Omental fat pad (tissue), 4 donors: ENCODE measurements at places on chromosomes 5 and 9. TPM values are rescaled to one million over a fixed set of nuclear protein-coding genes. Genes with fewer than 3 reads are reported as not detected.

DNA sequence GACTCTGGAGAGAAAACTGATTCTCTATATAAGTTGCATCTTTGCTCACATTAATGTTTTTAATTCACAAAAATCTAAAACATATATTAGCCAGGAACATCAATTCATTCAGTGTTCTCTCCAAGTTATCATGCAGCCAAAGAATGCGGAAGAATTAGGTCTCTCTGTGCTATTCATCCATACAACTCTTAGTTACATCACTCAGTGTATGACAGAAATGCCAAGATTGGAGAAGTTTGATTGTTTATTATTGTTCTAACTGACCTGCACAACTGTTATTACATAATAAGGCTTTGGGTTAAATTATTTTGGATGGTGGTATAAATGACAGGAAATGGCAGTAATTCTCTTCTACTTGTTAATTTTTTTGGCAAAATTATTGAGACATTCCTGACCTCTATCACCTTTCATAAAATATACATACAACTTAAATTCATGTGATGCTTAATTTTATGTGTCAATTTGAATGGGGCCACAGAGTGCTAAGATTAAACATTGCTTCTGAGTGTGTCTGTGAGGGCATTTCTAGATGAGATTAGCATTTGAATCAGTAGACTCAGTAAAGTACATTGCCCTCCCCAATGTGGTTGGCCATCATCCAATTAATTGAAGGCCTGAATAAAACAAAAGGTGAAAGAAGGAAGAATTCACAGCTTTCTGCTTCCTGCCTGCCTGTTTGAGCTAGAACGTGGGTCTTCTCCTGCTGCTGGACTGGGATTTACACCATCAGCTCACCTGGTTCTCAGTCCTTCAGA lies 70.2 kb downstream of the NR2F1-AS1 start:
- no peak for DNase-seq

GRCh38 chr9:33250458-33250995 lies 10.6 kb downstream of the SPINK4 start:
- DNase-seq: no peak

Gene PIP5KL1
- total RNA-seq: 0.82 TPM

- DNase-seq: no peak
Measured at GRCh38 chr5:76808141-76808691, 10.6 kb upstream of the F2RL1 start.

DNA sequence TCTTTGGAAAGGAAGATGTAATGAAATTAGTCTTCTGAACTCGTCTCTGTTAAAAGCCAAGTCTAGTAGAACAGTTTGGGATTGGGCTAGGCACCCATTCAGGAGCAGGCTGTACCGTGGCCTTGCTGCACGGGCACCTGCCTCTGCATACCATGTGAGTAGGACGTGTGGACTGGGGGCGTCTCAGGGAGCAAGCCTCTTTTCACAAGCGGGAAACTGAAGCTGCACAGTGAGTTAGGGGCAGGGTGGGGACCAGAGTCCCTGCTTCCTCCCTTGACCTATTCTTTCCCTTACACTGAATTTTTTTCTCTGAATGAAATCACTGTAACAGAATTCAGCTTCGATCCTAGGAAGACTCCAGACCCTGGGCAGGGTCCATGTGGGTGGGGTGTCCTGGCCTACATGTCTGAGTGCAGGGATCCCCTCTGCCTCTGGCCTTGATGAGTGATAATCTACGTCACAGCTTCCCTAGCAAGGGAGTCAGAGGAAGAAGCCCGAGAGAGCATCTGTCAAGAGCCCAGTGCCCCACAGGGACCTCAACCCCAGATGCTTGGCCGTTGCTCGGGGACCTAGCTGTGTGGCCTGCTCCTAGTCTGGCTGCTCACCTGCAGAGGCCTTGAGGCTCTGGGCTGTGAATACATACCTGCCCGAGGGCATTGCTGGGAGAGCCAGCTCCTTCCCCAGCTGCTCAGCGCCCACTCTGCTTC lies 15.1 kb downstream of the PHF2 start:
- DNase-seq: no peak

- DNase-seq: no peak
Measured at GRCh38 chr9:16552252-16552651, 318.2 kb downstream of the BNC2 start.

Gene SKP2
- total RNA-seq: 19.4 TPM

Gene PCDHGB1
- total RNA-seq: 1.4 TPM

- DNase-seq: no peak
Measured at GRCh38 chr5:574906-575305, 37.2 kb upstream of the CEP72 start.

- DNase-seq: no peak
Measured at GRCh38 chr5:138714694-138715093, 38.5 kb upstream of the CTNNA1 start.

DNA sequence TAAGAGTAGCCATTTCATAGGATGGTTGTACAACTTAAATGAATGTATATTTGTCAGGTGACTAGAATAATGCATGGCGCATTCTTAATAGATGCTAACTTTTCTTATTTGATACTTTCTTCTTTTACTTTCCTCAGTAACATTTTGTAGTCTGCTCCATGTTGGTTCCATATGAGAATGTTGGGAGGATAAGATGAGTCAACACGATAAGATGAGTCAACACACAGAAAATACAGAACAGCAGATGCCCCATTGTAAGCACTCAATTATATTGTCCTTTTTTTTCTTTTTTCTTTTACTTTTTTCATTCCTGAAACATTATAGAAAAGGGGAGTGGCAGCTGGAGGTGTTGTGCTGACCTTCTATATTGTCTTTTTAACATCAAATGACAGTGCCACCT lies 92.3 kb upstream of the SPATA31C2 start:
- DNase-seq: no peak

Gene NTMT1
- 23.3 TPM for total RNA-seq

- peak; percentile 32 for DNase-seq
Measured at GRCh38 chr5:177086654-177087397, at the start of gene FGFR4. Gene FGFR4, plus strand, starts transcription at chr5:177086915. Its CDS starts 2,688 bp downstream, at chr5:177089603.

DNA sequence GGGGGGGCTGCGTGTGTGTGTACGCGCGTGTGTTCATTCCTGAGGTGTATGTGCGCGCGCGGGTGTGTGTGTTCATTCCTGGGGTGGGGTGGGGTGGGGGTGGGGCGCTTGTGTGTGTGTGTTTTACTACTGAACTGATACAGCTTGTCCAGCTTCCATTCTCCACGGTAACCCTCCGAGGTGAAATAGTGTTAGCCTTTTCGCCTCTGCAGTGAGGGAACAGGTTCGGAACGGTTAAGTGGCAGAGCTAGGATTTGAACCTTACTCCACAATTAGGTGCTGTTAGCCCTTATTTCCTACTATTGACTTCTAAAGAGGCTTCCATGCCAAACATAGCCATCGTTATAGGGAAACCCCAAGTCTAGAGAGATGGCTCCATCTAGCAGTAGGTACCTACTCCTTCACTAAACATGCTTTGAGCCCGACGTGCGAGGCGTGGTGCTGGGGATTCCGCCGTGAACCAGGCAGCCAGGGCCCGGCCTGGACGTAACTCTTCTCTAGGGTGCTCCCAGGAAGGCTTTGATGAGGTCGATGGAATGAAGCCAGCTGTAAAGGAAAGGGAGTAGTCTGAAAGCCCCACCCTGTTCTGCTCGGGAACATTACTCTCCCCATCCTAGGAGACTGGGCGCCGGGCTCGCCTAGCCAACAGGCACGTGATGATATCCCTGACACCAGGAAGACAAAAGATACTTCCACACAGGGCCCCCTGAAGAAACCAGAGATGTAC lies 782 bp upstream of the SKP1 start:
- DNase-seq: peak; percentile 35

- DNase-seq: no peak
Measured at GRCh38 chr5:52801329-52801728, 13.6 kb downstream of the ITGA1 start.

Gene ARHGEF37
- 4.0 TPM for total RNA-seq

Gene TMEM252
- not detected for total RNA-seq

GRCh38 chr5:131749138-131749537 lies 47.7 kb downstream of the FNIP1 start:
- DNase-seq: no peak

- no peak for DNase-seq
Measured at GRCh38 chr5:108747111-108747773, 455 bp upstream of the FER start.

Gene CTXN3
- total RNA-seq: not detected

- no peak for DNase-seq
Measured at GRCh38 chr9:135961811-135962695, 880 bp upstream of the UBAC1 start.

DNA sequence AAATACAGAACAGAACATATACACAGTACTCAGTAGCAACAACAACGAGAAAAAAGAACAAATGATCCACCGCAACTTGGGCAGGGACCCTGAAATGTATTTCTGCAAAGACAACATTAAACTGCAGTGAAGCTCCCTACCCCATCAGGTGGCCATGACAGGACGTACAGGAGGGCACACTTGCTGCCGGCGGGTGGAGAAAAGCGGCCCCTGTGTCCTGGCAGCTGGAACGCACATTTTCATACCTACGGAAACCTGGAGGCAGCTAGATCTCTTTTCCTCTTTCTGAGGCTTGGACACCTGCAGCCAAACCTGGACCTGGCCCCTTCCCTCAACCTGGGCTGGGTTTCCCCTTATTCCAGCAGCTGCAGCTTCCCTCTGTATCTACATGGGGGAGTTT lies 42.2 kb upstream of the ZNF354B start:
- DNase-seq: no peak

- DNase-seq: no peak
Measured at GRCh38 chr5:97525780-97526179, 342.7 kb upstream of the RIOK2 start.

Gene CDX1
- not detected for total RNA-seq

GRCh38 chr5:59645380-59645779 lies 248.1 kb downstream of the PDE4D start:
- DNase-seq: no peak

- no peak for DNase-seq
Measured at GRCh38 chr5:68046445-68046844, 169.1 kb upstream of the PIK3R1 start.

DNA sequence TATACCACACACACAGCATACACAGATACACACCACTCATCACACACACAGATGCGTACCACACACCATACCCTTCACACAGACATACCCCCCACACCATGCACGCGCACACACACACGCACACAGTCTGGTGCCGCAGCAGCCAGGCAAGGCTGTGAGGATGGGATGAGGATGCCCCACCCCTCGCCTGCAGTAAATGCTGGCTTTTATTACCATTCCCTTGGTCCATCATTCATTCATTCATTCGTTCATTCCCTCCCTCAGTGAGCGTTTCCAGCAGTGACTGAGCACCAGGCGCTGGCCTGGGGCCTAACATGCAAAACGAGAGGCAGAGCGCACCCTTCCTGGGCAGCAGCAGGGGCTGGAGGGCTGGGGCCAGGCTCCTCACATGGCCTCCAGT lies 51.7 kb upstream of the FCN2 start:
- DNase-seq: no peak

DNA sequence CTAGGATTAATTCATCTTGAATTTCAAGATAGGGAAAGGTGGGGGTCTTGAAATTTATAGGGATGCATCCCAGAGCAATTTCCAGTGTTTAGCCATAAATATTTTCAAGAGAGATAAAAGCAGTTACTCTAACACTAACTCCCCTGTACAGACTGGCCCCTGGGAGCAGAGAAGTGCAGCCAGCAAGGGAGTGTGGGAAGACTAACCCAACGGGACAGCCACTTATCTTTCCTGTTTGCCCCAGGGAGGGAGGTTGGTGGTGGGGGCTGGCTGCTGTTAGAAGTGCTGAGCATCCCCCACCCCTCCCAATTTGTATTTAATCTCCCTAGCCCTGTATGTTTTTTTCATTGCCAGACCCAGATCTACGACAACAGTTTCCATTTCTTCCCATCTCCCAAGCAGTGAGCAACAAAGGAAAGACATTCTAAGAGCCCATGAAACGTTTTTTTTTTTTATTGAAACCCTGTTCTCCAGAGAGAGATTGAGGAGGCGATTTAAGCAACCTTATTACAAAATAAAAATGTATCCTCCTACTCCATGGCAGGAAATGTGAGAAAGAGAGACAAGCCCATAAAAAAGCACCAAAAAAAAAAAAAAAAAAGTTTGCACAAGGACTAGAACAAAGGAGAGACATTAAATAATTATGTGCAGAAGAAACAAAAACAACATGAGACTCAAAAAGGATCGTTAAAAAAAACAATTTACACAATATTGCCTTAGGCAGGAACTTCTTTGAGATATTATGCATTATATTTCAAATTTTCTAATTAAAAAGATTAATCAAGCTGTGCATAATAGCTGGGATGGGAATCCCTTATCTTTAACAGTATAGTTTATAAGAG lies 343.4 kb downstream of the ARHGEF28 start:
- no peak for DNase-seq

Gene ANKRD18B
- total RNA-seq: not detected

DNA sequence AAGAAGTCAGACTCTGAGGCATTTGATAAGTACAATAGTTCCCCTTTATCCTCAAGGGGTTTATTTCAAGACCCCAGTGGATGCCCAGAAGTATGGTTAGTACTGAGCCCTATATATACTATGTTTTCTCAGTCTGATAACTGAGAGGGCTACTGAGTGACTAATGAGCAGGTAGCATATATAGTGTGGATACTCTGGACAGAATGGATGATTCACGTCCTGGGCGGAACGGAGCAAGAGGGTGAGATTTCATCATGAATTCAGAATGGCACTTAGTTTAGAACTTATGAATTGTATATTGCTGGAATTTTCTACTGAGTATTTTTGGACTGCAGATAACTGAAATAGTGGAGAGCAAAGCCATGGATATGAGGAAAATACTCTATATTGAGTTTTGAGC lies 457.6 kb downstream of the PLK2 start:
- no peak for DNase-seq
